ENCODE measurements at places on chromosomes 11 and 22.

- no peak for DNase-seq
Observed at GRCh38 chr11:22221143-22221542, 28.3 kb downstream of the ANO5 start.

DNA sequence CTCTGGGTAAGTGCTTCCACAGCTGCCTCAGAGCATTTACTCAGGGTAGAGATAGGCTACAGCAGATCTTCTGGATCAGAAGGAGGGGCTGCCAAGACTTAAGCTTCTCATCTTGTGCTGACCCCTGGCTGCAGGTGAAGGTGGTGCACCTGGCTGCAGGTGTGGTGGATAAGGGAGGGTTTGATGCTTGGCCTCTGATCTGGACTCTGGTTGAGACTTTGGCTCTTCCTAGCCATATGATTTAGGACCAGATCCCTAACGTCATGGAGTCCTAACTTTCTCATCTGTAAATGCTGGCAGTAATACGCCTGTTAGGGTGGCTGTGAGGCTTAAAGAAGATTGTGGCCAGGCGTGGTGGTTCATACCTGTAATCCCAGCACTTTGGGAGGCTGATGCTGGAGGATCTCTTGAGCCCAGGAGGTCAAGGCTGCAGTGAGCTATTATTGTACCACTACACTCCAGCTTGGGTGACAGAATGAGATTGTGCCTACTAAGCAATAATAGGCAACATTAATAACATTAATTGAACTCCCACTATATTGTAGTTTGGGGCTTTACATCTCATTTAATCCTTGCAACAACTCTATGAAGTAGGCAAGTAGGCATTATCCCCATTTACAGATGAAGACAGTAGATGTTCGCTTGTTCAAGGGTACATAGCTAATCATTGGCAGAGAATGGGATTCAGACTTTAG lies 10.7 kb downstream of the DTX4 start:
- DNase-seq: no peak

GRCh38 chr22:44807232-44807631 lies 54.9 kb downstream of the ARHGAP8 start:
- DNase-seq: no peak

- peak; percentile 32 for DNase-seq
Observed at GRCh38 chr11:78418584-78419211, 1.1 kb upstream of the GAB2 start.

DNA sequence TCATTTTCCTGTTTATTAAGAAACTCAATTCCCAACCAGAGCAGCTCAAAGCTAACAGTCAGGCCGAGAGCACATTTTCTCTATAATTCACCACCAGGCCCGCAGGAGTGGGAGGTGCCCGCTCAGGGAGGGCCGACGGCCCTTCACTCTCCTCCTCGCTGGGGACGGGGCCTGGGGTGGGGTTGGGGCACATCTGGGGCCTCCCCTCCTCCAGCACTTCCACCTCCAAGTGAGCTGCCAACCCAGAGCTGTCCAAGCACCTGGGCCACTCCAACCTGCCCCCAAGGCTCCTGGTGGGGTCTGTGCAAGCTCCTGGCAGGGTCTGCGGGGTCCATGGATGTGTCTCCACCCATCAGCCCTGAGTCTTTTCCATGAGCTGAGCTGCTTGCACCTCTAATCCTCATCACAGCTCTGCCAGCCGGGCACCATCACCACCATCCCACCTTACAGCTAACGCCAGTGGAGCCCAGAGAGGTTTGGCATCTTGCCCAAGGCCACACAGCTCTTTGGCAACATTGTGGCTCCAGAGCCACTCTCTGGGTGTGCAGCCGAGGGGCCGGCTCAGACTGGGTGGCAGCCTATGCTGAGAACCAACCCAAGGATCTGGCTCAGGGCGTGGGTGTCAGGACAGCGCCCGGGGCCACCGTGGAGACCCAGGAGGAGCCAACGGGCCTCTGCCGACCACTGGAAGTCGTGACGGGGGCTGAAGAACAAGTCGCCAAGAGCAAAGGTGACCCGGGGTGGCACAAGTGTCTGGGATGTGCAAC lies 193.5 kb downstream of the BRD1 start:
- no peak for DNase-seq

- DNase-seq: no peak
Observed at GRCh38 chr11:126840975-126841374, 159.6 kb downstream of the KIRREL3 start.

DNA sequence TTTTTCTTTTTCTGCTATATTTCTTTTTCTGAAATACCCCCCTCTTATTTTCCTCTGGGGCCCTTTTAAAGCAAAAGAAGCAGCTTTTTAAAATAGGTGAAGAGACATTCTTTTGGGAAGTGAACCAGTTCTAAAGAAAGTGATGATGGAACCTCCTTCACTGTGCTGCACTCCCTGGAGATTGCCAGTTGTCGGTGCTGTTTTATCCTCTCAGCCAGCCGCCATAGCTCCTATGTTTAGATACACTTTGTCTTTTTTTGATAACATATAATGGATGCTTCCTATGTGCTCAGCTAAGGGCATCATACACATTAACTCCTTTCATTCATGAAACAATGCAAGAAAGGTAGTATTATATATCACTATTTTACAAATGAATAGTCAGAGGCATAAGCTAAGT lies 14.0 kb downstream of the CFAP300 start:
- no peak for DNase-seq

DNA sequence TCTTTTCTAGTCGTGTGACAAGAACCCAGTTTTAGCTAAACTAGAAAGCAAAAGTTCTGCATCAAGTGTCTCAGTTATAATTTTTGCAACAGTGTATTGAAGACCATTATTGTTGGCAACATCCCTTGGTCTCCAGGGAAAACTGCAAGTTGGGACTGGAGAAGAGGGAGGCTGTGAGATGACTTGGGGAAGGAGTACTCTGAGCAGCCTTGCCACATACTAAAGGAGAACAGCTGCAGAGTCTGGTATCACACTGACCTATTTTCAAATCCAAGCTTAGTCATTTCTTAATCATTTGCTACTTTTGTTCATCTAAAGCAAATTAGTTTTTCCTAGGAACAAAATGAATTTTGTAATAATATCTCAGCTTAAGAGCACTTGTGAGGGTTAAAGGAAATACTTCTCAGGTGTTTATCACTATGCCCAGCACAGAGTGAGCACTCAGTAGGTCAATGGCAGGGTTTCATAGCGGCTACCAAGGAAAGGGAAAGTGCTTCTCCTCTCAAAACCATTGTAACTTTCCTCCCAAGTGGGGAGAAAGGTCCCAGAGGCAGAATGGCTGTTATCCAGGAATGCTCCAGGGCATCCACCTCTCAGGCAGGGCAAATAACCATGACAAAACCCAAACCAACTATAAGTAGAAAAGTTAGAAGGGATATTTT lies 247.1 kb downstream of the C11orf87 start:
- DNase-seq: no peak

GRCh38 chr22:46500201-46500600 lies 37.2 kb downstream of the CELSR1 start:
- no peak for DNase-seq

DNA sequence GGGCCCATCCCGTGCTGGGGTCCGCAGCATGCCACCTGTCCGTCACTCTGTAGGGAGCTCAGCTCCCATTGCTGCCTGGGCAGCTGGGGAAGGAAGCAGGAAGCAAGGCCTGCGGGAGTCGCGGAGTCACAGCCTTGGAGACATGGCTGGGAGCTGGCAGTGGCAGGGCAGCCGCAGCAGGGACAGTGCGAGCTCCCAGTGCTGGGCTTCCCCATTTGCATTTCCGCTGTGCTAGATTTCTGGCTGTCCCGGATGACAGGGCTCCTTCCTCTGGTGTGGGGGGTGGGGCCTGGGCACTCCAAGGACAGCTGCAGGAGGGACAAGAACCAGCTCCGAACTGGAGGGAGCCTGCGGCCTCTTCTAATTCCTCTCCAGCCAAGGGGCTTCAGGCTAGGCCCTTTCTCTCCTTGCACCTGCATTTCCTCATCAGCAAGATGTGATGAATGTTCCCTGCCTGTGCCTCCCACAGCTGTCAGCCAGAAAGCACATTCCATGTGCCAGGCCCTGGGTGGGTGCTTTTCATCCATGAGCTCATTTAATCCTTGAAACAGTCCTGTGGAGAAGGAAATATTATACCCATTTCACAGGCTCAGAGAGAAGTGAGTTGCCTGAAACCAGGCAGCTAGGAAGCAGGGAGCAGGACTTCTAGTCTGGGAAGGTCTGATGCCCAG lies 48.0 kb downstream of the MYO7A start:
- peak; percentile 84 for DNase-seq

- no peak for DNase-seq
Observed at GRCh38 chr11:128825050-128825784, 41.9 kb downstream of the KCNJ1 start.

GRCh38 chr22:29442976-29443375 lies 4.6 kb downstream of the RFPL1 start:
- DNase-seq: no peak

- peak; percentile 92 for DNase-seq
Observed at GRCh38 chr11:45354976-45355705, 69.0 kb upstream of the SYT13 start.

- peak; percentile 85 for DNase-seq
Observed at GRCh38 chr11:111585371-111585770, 16.9 kb upstream of the SIK2 start.

GRCh38 chr11:31720225-31720624 lies 90.9 kb downstream of the PAX6 start:
- DNase-seq: no peak

GRCh38 chr11:109247071-109247470 lies 174.9 kb upstream of the C11orf87 start:
- no peak for DNase-seq

DNA sequence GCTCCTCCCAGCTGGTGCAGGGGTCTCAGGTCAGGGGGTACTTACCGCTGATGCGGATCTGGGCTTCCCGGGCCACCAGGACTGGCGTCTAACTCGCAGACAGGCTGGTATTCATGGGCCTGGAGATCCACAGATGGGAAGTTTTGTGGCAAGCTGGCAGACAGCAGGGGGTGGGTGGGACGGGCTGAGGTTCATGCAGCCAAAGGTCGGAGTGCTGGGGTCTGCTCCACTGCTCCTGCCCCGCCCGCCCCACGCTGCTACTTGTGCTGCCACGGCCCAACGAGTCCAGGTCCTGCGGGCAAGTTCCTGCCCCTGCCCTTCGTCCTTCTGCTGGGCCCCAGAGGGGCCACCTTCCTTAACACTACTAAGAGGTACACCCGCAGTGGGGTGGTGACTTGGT lies 3.1 kb downstream of the ACY3 start:
- DNase-seq: no peak

DNA sequence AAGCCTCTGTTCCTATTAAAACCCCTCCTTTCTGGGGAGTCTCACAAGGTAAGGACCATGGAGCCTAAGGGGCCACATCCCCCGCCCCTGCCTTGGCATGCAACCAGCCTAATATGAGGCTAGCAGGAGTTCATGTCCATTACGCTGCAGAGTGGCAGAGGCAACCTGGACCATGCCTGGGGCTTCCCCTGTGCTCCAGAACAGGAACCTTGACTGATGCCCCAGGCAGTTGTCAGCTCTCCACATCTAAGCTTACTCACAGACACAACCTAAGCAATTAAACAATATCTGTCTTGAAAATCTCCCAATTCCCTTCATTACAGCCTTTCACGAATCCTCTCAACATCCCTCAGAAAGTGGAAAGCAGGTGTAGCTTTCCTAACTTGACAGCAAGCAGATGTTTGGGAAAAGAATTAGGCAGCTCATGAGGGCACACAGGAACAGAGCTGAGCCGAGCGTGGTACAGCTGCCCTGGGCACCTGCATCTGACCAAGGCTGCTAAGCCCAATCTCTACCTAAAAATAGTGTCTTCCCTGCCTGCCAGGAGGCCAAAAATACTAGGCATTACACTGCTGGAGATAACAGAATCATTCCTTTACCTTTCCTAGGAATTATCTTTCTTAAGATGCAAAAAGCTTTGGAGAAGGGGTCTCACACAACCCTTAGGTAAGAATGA lies 20.8 kb downstream of the C11orf71 start:
- no peak for DNase-seq

- DNase-seq: no peak
Observed at GRCh38 chr22:19995611-19996339, 20.8 kb downstream of the ARVCF start.

- DNase-seq: no peak
Observed at GRCh38 chr11:28981381-28981780, 873.2 kb downstream of the METTL15 start.

GRCh38 chr11:70437111-70437784 lies 38.9 kb downstream of the CTTN start:
- DNase-seq: no peak

DNA sequence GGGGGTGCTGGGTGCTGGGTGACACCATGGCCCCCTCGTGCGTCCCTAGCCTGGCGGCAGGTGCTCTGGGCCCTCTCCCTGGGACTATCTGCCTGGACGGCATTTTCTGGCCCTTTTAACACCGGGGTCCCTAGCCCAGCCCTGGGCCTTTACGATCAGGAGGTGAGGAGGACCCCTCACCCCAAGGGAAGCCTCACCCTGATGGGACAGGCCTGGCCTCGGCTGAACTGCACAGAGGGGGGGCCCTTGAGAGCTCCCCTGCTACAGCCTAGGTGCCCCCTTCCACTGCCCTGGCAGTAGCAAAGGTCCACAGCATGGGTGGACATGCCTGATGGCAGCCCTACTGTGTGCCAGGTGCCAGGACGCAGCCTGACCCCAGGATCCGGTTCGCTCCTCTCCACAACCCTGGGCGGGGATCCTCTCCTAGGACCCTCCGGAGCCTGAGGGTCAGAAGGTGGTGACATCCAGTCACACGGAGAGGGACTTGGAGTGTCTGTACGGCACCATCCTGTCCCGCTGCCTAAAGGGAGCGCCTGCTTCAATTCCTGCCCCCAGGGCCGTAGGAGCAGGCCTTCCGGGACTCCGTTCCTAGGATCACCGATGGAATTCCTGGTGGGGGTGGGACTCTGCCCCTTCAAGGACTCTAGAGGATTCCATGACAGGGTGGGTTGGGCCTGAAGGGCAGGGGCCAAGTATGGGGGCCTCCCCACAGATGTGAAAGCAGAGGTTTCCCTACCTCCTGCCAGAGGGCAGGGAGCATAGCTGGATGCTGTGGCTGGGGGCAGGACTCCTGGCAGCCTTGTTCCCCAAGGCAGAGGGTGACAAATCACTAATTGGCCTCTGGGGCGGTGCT lies 33.0 kb upstream of the TH start:
- no peak for DNase-seq

- DNase-seq: no peak
Observed at GRCh38 chr11:61077936-61078335, 24.4 kb upstream of the CD5 start.

GRCh38 chr11:89163686-89164085 lies 14.0 kb upstream of the TYR start:
- DNase-seq: no peak

- DNase-seq: peak; percentile 77
Observed at GRCh38 chr11:100612766-100613165, 74.3 kb upstream of the ARHGAP42 start.

All from MV-4-11 (cell line).